Uterus (tissue), 4 donors: ENCODE measurements at places on chromosomes 13 and 19. TPM values are rescaled to one million over a fixed set of nuclear protein-coding genes. Genes with fewer than 3 reads are reported as not detected.

GRCh38 chr19:10419646-10420443 is 493 bp upstream of the PDE4A start:
- H3K27ac ChIP-seq = no peak overlapping the region
- no peak overlapping the region for H3K4me3 ChIP-seq
- H3K4me1 ChIP-seq = no peaks in the 10 kb centered on the region
- DNase-seq = no peak

DNA sequence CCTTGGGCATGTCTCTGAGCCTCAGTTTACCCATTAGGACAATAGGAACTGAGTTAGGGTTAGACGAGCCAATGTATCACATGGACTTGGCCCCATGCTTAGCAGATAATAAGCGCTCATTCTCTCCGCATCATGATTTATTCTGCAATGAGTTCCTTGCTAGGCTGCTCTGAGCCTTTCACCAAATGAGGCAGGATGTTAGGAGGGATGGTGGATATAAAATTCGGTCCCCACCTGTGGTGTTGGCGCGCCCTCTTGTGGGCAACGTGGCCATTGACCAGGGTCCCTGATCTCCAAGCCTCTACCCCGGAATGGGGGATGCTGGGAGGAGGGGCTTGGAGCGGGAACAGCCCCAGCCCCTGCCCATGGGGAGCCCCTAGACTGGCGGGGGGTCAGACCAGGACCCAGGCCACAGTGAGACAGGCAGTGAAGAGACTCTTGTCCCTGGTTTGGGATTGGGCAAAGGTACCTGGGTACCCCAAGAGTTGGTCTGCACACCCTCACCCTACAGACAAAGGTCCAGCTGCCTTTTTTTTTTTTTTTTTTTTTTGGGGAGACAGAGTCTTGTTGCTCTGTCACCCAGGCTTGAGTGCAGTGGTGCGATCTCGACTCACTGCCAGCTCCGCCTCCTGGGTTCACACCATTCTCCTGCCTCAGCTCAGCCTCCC is 43.9 kb downstream of the CERS4 start:
- H3K4me1 ChIP-seq = no peaks in the 10 kb centered on the region
- H3K27ac ChIP-seq = no peak overlapping the region
- DNase-seq = peak; percentile 81
- no peak overlapping the region for H3K4me3 ChIP-seq

DNA sequence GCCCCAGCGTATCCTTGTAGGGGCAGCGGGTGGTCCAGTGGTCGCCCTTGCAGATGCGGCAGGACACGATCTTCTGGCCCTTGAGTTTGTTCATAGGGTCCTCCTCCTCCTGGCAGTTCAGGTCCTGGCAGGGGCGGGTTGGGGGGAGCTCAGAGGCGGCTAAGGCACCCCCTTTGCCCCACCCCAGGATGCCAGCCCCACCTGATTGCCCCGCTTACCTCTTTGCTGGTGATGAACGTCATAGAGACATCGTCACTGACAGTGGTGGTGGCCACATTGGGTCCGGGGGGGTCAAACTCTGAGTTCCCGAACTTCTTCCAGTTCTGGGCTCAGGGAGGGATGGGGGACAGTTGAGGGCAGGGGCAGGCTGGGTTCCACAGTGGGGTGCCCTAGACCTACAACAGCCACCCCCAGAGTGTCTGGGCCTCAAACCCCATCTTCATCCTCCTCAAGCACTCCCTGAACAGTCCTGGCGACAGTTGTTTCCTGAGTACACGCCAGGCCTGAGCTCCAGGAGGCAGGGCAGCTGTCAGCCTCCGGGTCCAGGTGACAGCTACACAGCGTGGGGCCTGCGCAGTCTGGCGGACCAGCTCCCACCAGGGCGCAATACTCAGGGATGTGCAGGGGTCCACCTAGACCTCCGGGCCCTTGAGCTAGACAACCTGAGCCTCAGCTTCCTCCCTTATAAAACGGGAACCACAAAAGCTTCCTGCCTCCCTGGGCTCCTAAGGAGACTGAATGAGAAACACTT is 2.7 kb downstream of the EIF3G start:
- no peak overlapping the region for H3K27ac ChIP-seq
- no peak for DNase-seq
- no peaks in the 10 kb centered on the region for H3K36me3 ChIP-seq

DNA sequence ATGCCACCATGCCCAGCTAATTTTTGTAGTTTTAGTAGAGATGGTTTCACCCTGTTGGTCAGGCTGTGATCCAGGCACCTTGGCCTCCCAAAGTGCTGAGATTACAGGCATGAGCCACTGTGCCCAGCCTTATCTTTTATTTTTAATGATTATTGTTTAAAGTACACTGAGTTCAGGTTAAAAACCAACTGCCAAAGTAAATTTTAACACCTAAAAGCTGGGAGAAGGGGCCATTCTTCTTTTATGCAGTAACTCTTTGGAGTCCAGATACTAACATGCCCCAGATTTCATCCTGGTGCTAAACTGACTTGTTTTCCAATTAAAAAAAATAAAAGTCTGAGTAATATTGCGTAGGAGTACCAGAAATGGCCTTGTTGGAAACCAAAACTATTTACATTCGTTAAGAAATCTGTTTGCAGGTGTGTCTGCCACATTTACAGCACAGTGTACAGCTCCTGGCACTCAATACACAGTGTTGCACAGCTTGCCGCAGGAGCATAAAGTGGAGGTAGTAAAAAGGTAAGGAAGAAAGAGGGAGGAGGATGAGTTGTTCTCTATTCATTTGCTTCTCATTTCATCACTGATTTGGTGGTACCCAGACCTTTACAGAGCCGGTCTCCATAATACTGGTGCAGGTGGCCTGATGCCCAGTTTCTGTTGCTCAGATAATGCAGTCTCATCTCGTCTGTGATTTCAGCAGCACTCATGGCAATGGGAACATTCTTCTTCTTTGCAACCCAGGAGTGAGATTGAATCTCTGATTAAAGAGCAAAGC is 108.9 kb downstream of the PCCA start:
- no peaks in the 10 kb centered on the region for H3K27me3 ChIP-seq
- H3K27ac ChIP-seq = no peak overlapping the region
- H3K36me3 ChIP-seq = no peaks in the 10 kb centered on the region
- DNase-seq = no peak
- no peaks in the 10 kb centered on the region for H3K4me1 ChIP-seq
- H3K4me3 ChIP-seq = no peak overlapping the region

DNA sequence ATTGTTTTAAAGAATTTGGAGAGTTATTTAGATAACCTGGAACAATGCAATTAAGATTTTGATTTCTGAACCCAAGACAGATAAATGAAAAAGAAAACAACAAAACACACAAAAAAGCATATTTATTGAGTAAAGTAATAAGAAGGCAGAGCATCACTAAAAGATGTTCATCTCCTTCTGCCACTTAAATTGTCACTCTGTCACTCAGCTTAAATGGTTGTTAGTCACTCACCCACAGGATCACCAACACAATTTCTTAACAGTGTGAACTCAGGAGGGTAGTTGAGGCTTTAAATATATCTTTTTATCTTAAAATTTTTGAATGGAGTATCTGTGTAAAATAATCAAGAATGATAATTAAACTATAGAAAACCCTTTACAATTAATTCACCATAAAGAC is 1215.5 kb upstream of the PCDH20 start:
- H3K4me3 ChIP-seq = no peak overlapping the region
- no peak overlapping the region for H3K27ac ChIP-seq
- no peaks in the 10 kb centered on the region for H3K36me3 ChIP-seq
- H3K4me1 ChIP-seq = no peaks in the 10 kb centered on the region

DNA sequence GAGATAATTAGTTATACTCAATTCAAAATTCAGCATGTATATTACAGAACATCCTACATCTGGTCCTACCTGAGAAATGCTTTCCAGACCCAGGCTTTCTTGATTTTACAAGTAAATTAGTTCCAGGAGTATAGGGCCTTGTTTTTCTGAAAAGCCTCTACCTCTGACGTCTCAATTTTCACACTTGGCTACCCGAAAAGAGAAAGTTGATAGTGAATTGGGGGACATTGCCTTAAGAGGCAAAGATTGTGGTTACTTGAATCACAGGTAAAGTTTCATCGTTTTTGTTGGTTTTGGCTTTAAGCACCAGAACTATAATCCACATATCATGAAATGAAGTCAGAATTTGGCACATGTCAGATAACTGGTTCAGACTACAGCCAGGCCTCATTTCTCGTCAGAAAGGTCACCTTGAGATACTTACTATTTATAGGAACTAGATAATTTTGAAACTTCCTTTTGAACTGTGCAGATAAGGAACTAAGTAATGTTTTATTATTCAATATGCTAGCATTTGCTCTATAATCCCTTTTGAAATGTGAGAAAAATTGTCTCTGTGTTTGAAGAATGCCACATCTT is 30.8 kb downstream of the FAM124A start:
- DNase-seq = no peak
- H3K27me3 ChIP-seq = no peaks in the 10 kb centered on the region
- H3K36me3 ChIP-seq = no peaks in the 10 kb centered on the region
- no peak overlapping the region for H3K4me3 ChIP-seq
- no peak overlapping the region for H3K27ac ChIP-seq
- no peaks in the 10 kb centered on the region for H3K4me1 ChIP-seq

- H3K36me3 ChIP-seq = no peaks in the 10 kb centered on the region
- no peak within 1 kb of the TSS for H3K4me3 ChIP-seq
- no peak within 1 kb of the TSS for H3K27ac ChIP-seq
- peaks cover 3% of the 10 kb centered on the region for H3K27me3 ChIP-seq
- DNase-seq = no peak
Measured at GRCh38 chr19:41192574-41193429, at the start of gene CYP2S1. Gene CYP2S1 (plus strand): TSS chr19:41193219. CDS start chr19:41193265, 46 bp downstream.

- no peaks in the 10 kb centered on the region for H3K4me1 ChIP-seq
- no peaks in the 10 kb centered on the region for H3K27me3 ChIP-seq
- peak overlapping the region; percentile 65 for H3K27ac ChIP-seq
- DNase-seq = peak; percentile 61
- no peaks in the 10 kb centered on the region for H3K36me3 ChIP-seq
Measured at GRCh38 chr13:44243198-44243857, 130.3 kb upstream of the SERP2 start.

- no peak overlapping the region for H3K4me3 ChIP-seq
- no peak overlapping the region for H3K27ac ChIP-seq
- H3K4me1 ChIP-seq = no peaks in the 10 kb centered on the region
- no peaks in the 10 kb centered on the region for H3K27me3 ChIP-seq
- no peak for DNase-seq
Measured at GRCh38 chr13:41196620-41197019, 2.3 kb upstream of the KBTBD7 start.

Gene KMT2B
- 5.0 TPM for total RNA-seq

Gene ZNF665
- total RNA-seq = 6.3 TPM

Gene GRK1
- 0.07 TPM for total RNA-seq

Gene CGB1
- total RNA-seq = not detected

Gene CACNA1A
- 0.88 TPM for total RNA-seq

Gene PNMA8B
- total RNA-seq = 2.2 TPM

Gene ZNF45
- 18.6 TPM for total RNA-seq

Gene ERFL
- not detected for total RNA-seq
